ENCODE measurements at places on chromosomes 5 and 9.
A peak's percentile ranks its signal among the peaks of the same experiment; 100 is the strongest.

- no peak for DNase-seq
These were observed 22.6 kb downstream of the HRH2 start for GRCh38 chr5:175680463-175680862.

DNA sequence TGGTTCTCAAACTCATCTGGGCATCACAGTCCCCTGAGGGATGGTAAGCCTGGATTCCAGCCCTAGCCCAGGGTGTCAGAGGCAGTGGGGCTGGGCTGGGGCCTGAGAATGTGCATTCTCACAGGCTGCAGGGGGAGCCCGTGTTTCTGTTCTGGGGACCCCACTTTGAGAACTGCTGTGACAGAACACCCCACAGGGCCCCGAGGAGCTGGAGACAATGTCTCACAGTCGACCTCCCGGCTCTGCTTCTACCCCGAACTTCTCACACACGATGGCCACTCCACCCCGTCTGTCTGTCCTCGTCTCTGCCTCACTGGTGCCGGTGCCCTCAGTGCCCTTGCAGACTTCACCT is 130.0 kb downstream of the CACNA1B start:
- DNase-seq, result no peak

GRCh38 chr5:109718216-109718615 is 28.5 kb downstream of the MAN2A1 start:
- DNase-seq, result no peak

GRCh38 chr9:137664676-137665075 is 45.9 kb downstream of the EHMT1 start:
- DNase-seq, result no peak

- DNase-seq, result no peak
These were observed 11.8 kb downstream of the OTULIN start for GRCh38 chr5:14676320-14676719.

DNA sequence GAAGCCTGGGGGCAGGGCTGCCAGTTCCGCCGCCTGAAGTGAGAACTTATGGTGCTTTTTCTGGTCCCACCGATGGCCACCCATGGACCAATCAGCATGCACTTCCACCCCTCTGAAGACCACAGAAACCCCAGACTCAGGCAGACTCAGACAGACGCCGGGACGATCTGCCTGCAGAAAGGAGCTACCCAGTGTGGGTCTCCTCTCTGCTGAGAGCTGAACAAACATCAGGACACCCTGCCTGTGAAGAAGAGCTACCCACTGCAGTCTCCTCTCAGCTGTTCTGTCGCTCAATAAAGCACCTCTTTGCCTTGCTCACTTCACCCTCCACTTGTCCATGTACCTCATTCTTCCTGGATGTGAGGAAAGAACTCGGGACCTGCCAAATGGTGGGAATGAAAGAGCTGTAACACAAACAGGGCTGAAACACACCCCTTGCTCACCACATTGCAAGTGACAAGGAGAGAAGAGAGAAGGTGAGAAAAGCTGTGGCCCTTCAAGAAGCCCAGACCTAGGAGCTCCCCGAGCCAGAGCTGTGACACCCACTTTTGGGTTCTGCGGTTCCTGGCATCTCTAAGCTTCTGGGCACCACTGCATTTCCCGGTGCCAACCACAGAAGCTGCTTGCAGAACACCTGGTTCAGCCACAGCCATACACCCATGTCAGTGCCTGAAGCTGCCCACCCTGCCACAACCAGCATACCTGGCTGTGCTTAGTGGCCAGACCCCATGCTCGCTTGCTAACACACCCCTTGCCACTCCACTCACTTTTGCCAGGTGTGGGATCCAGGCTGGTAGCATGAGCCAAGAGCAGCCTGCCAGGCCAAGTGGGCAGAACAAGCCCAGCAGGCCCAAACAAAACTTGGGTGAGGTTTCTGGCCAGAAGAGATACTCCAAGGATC is 114.3 kb upstream of the TSLP start:
- DNase-seq, result no peak

DNA sequence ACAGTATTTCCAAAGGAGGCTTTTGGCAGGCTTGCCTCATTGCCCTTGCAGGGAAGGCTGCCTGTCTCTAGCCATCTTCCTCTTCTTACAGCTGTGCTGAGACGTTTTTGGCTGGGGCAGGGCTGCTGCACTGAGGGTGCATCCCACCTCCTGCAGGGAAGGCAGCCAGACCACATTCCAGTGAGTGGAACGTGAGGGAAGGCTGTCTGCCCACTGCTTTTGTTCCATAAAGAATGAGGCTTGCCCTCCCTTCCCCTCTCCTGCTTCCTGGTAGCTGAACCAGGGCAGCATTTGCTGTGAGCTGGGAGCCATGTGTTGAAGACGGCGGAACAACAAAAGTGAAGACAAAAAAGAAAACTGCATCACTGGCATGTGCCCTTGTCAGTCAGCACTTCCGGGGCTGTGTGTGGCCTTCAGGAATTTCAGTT is 16.8 kb downstream of the MGAT1 start:
- DNase-seq, result peak; percentile 84

DNA sequence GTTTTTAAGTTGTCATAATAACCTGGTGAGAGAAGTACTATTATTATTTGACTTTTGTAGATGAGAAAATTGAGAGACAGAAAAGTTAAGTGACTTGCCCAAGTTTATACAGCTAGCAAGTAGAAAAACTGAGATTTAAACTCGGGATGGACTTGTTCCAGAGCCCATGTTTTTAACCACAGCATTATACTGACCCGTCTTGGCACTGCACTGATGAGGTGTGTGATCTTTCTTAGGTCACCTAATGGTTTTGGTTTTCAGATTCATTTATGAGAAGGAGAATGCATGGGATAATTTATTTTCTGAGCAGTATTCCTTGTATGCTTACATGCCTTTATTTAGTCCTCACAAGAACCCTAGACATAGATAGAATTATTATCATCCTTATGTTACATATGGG is 201.8 kb upstream of the CDKN2B start:
- no peak for DNase-seq

DNA sequence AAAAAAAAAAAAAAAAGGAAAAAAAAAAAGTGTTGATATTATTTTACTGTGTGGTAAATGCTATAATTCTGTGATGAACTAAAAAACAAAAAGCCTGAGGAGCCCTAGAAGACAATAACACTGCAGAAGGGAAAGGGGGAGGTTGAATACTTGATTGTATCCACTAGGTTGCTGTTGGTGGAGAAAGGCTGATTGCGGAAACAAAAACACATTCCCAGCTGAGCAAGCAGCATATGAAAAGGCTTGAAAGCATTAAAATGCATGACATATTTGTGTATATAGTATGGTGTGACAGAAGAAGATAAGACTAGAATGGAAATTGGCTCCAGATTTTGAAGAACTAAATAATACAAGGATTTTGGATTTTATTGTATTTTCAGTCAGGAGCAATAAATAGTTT is 8.9 kb downstream of the RABGAP1 start:
- DNase-seq, result no peak

GRCh38 chr9:113541019-113541900 is 77.7 kb downstream of the RGS3 start:
- peak; percentile 69 for DNase-seq

DNA sequence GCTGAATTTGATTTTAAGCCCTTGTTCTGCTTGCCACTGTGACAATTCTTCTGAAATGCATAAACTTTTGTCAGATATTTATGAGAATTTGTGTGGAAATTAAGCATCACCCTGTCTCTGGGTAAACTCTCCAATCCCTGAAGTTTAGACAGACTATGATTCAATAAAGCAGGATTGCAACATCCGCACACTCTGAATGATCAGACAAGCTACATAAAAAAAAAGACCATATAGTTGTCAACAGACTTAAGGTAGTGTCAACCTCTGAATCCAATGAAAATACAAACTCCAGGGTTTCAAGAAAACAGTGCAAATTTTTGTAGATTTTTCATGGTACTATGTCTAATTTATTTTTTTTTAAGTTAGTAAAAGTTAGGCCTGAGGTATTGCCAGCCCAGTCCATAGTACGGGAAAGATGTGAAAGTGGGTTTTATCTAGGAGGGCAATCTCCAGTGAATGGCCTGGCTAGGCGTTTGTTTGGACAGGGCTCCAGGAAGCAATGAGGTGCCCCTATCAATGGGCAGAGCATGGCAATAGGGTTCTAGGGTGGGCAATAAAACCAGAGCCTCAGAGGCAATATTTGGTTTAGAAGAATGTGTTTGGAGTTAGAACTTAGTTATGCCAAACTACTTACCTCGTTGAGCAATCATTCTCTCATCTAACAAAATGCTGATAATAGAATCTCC is 762.6 kb upstream of the SEMA6A start:
- DNase-seq, result no peak

DNA sequence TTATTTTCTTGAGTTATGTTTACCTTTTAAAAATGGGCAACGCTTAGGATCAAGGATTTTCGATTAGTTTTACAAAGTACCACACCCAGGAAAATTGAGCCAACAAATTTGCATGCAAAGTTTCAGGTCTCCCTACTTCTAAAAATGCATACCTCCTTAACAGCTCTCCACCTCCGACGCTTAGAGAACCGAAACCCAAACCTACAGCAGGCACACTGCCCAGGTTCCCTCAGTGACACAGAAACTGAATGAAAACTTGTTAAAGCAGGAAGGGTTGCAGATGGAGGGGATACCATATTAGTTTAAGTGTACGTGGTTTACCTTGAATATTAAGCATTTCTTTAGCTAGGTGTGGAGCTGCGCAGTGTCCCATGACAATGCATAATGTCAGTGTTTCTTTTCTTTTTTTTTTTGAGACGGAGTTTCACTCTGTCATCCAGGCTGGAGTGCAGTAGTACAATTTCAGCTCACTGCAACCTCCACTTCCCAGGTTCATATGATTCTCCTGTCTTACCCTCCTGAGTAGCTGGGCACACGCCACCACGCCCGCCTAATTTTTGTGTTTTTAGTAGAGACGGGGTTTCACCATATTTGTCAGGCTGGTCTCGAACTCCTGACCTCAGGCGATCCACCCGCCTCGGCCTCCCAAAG is 1.6 kb upstream of the SUB1 start:
- no peak for DNase-seq

DNA sequence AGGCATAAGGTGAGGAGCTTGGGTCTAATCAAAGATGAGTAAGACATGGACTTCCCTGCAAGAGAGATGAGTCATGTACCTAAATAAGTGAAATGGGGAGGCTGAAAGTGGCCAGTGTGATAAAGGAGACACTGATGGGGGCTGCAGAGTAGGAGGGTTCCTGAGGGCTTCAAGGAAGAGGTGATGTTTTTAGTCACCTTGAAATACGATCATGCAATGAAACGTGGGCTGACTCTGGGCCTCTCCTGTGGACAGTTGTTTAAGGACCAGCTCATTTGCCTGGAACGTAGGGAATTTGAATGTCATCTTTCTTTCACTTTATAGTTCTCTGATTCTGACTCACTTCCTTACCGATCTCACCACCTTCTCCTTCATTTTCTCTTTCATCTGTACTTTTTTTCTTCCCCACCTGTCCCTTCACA is 49.6 kb upstream of the CPLX2 start:
- DNase-seq, result no peak

Measured in left hindlimb (tissue), 1 donor.